Occipital lobe (tissue), 3 donors: ENCODE measurements at places on chromosomes 13 and 19. TPM values are rescaled to one million over a fixed set of nuclear protein-coding genes. Genes with fewer than 3 reads are reported as not detected.

The TEX26 gene
- 2.3 TPM for total RNA-seq

The CEACAM7 gene
- not detected for total RNA-seq

The KASH5 gene
- not detected for total RNA-seq

The LRRC63 gene
- 2.0 TPM for total RNA-seq

GRCh38 chr19:11649941-11650340, 52.7 kb downstream of the ZNF627 start:
- DNase-seq, result no peak

- DNase-seq, result no peak
Observed at GRCh38 chr19:50652722-50653121, 3.5 kb downstream of the C19orf81 start.

DNA sequence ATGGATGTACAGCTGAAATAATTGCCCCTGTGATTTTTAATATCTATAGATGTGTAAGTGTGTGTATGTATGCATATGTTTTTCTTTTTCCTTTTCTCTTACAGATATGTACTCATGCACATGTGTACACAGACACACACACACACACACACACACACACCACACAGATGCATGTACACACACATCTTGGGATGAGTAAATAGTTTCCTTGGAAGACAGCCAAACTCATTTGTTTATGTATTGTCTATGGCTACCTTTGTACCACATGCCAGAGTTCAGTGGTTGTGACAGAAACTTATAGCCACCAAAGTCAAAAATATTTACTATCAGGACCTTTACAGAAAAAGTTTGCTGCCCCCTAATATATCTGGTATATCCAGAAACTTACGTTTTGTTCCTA, 192.6 kb downstream of the MAB21L1 start:
- DNase-seq, result no peak

DNA sequence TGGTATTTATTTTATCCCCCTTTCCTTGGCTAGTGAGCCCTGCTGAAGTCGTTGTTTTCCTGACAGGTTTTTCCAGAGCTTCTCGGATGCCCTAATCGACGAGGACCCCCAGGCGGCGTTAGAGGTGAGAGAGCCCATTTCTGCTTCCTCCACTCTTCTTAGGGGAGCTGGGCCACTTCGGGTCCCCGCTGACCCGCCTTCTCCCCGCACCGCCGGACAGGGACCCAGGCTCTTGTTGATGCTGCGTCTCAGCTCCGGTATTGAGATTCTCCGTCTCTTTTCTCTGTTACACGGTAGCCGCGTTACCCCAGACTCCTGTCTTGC, 306 bp downstream of the SUGT1 start:
- DNase-seq, result no peak

DNA sequence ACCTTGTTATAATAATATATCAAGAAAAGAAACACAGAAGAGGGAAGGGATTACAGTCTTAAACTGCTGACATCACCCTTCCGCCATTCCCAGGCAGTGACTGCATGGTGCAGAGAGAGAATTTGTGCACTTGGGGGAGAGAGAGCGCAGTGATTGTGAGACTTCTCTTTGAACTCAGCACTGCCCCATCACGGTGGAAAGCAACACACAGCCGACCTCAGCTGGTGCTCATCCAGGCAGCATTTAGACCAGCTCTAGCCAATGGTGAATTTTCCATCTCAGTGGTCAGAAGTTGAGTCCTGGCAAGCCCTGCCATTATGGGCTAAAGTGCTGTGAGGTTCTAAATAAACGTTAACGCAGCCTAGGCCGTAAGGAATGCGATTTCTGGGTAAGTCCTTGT, 1681.5 kb downstream of the EFNB2 start:
- DNase-seq, result no peak

GRCh38 chr13:111204438-111205177, 89.5 kb downstream of the ARHGEF7 start:
- no peak for DNase-seq

- DNase-seq, result no peak
Observed at GRCh38 chr19:18457483-18458331, 19.8 kb upstream of the ISYNA1 start.

- no peak for DNase-seq
Observed at GRCh38 chr13:78084401-78084800, 165.8 kb upstream of the EDNRB start.

DNA sequence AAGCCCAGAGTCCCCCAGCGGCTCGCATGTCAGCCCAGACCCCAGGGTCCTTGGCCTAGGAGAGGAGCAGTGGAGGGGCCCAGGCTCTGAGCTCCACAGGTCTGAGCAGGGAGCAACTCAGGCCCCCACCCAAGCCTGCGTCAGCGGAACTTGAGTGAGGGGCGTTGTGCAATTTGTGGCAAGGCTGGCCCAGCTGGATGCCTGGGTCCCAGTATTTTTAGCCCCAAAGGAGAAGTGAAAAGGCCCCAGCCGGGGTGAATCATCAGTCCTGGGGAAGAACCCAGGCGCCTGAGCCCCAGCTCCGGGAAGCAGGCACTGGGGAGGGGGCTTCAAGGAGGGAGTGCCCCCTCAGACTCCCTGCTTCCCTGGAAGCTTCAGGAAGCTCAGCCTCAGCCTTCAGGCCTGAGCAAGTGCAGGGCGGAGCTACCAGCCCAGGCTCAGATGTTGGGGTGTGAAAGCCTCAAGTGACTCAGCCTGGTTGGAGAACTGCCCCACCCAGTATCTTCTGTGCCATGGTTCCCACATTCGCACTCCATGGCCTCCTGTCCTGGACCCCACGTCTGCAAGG, 7.2 kb downstream of the MED29 start:
- no peak for DNase-seq

- peak; percentile 7 for DNase-seq
Observed at GRCh38 chr19:57096685-57097361, 23.0 kb upstream of the USP29 start.

- DNase-seq, result peak; percentile 53
Observed at GRCh38 chr19:10424011-10424637, 3.8 kb downstream of the PDE4A start.

DNA sequence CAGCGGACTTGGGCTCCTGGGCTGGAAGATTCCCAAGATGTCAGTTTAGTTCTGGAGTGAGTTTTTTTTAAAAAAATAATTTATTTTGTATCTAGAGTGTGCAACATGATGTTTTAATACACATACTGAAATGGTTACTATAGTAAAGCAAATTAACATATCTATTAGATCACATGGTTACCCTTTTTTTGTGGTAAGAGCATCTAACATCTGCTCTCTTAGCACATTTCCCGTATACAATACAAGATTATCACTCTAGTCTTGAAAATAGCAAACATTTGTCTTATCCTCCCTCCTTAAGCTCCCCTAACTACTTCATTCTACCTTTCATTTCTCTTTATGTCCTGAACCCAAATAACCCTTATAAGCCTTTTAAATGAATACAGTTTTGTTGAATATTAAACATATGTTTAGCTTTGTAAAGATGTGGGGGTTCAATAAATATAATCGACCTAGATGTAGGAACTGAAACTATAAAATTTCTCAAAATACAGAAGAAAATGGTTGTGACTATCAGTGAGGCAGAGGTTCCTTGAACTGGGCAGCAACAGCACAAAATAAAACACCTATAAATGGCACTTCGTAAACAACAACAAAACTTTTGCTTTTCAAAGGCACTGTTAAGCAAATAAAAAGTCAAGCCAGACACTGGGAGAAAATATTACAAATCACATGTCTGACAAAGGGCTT, 466.6 kb downstream of the FGF9 start:
- no peak for DNase-seq

DNA sequence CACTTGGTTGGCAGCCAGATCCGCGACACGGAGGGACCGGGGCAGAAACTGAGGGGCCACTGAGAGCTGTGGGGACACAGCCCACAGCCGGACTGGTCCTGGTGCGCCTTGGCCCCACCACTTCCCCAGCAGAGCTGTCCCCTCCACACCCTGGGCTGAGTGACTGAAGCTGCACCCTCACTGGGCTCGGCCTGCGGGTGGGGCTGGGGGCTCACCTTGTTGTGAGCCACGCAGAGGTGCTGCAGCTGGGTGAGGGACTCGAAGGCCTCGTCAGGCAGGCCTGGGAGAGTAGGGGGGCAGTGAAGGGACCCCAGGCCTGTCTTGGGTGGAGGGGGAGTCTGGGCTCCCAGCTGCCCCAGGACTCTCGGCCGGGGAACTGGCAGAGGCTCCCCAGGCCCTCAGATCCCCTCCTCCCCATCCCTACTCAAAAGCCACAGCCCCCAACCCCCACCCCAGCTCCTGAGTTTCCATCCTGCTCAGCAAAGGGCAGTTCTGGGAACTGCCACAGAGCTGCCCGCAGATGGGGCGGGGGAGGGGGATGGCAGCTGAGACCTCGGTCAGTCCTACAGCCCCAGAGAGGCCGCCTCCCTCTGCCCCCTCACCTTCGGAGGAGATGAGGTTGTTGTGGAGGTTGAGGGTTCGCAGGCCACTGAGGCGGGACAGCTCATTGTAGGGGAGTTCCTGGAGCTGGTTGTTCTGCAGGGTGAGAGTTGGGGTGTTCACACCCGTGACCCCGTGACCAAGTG, 2.3 kb downstream of the PODNL1 start:
- no peak for DNase-seq

DNA sequence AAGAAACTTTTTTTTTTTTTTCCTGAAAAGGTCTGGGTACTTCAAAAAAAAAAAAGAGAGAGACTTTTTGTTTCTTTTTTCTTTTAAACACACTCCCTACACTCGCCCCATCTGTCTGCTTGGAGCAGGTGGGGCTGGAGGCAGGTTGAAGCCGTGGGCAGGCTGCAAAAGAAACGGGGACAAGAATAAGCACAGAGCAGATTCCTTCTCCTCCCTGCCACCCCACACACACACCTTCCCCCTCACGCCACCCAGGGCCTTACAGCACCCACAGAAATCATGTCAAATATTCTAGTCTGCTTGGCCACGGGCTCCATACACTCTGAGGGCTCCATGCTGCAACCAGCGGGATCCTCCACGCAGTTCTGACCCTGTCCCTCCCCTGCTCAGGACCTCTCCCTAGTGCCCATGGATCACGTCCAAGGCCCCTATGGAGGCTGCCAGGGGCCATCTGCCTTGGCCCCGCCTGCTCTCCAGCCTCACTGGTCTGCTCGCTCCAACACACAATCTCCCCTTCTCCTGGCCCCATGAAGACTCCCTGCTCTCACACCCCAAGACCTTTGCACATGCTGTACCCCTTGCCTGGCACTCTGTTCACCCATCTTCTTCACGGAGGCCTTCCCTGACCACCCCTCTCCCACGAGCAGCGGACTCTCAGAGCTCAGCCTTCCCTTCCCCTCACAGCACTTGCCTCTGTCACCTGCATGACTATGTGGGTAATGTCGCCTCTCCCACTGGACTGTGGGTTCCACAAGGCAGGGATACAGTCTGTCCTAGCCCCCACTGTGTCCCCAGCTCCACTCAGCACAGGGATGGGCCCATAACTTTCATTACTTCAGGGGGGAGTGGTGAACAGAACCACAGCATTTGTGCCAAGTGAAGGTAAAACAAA, 11.4 kb downstream of the AKT2 start:
- peak; percentile 45 for DNase-seq
